Myometrial cell (primary cell): ENCODE measurements at places on chromosomes 7 and 10. TPM values are rescaled to one million over a fixed set of nuclear protein-coding genes. Genes with fewer than 3 reads are reported as not detected.

The ACBD7 gene
- 3.7 and 4.3 TPM in 2 replicates for total RNA-seq

The DNAJC12 gene
- 1.1 and 6.1 TPM in 2 replicates for total RNA-seq

The VKORC1L1 gene
- 9.8 and 14.9 TPM in 2 replicates for total RNA-seq

The HHEX gene
- total RNA-seq, result 0.86 and 3.9 TPM in 2 replicates

The NOM1 gene
- total RNA-seq, result 4.9 and 9.4 TPM in 2 replicates
